ENCODE measurements at places on chromosomes 2 and 18.

GRCh38 chr2:46010925-46011490, 286.2 kb upstream of the EPAS1 start:
- DNase-seq = peak; percentile 39

DNA sequence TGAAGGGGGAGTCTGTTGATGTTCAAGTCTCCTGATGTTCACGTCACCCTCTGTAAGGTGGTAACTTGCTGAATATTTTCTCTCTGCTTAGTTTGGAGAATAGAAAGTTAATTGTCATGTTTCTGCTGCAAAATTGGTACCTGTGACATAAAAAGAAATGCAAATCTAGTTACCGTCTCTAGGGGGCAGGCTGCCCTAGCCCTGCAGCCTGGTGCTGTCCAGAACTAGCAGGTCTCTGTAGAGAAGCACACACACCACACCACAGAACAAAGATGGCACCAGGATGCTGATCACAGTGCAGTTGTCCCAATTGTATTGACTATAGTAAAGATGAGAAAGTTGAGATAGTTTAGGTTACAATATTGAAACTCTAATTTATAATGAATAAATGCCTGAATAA, 47.0 kb downstream of the SLC9A4 start:
- peak; percentile 16 for DNase-seq

DNA sequence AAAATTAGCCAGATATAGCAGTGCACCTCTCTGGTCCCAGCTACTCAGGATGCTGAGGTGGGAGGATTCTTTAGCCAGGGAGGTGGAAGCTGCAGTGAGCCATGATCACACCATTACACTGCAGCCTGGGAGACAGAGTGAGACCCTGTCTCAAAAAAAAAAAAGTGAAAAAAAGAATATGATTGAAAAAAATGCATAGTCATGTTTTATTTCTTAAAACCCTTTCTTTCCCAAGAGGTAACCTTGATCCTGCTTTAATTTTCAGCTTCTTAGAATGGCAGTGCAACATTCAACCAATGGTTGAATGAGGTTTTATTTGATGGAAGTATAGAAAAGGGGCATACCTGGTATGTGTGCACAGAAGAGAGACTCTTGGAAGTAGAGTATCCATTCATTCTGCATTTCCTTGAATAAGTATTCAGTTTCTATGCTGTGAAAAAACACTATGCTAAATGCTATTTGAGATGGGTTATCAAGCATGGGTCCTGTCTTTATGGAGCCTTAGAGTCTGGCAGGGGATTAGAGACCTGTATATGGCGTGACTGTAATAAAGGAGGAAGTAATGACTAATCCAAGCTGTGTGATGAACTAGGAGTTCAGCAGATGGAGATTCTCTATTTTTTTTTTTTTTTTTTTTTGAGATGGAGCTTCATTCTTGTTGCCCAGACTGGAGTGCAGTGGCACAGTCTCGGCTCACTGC, 146.3 kb downstream of the WDSUB1 start:
- no peak for DNase-seq

DNA sequence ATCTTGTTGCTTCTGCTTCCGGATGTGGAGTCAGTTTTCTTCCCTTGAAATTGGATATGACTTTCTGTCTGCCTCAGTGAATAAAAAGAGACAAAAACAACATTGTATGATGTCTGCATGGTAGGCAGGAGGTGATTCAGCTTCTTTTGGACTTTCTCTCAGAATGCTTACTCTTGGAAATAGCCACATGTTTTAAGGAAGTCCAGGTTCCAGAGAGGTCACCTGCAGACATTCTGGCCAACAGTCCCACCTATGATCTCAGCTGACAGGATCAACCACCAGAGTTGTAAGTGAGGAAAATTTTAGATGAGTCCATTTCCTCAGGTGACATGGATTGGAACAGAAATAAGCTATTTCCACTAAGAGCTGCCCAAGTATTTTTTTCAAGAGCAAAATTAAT, 508.7 kb upstream of the FAM98A start:
- DNase-seq = no peak

DNA sequence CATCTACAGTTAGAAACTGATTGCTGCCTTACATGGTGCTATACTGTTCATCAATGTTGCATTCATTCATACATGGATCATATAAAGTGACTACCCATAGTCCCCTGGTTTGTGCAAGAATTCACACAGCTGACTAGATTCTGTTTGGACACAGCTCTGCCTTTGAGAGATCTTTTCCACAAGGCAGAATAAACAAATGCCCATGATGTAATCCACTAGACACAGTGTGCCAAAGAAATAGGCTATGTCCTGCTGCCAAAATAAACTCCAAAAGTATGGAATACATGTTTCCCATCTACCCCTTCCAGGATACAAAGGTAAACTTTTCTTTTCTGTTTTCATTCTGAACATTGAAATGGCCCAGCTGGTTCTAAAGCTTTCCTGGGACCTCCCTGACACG, 269.4 kb upstream of the CHAC2 start:
- no peak for DNase-seq

DNA sequence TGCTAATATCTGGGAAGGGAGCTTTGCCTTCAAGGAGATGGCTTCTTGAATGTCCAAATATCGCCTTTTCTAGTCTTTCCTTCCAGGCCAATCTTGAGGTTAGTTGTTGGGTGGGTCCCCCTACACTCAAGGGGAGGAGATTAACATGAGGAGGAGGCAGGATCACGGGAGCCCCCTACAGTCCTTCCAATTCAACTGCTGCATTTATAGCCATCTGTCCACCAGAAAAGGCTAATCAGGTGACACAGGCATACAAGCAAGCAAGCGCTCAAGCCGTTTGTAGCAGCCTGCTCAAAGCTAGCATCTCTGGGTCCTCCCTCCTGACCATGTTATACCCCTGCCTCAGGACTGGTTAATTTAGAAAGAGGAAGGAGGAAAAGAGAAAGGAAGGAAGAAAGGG, 87.6 kb downstream of the MRPS9 start:
- no peak for DNase-seq

DNA sequence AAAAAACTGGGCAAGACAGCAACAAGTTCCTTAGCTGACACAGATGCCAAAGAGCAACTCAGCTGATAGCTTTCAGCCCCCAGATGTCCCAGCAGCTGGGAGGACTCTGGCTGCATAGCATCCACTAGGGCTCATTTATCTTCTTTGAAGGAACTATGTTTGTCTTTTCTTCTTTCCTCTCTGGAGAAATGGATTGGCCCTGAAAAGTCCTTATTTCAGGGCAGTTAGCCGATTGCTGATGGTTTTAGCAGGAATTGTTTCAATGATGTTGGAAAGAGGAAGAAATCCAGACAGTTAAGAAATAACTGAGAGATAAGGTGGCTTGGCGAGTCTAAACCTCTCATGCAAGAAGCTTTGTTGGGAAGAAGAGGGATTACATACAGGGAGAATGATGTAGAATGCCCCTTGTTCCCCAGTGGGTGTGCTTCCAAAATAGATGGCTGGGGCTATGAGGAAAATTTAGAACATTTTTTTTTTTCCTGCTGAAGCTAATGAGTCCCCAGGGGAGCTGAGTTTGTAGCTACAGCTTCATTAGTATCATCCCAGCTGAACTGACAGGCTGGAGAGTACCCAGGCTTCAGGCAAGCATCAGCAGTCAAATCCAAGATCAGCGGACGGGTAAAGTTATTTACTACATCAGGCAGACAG, 33.6 kb upstream of the SERPINE2 start:
- no peak for DNase-seq

DNA sequence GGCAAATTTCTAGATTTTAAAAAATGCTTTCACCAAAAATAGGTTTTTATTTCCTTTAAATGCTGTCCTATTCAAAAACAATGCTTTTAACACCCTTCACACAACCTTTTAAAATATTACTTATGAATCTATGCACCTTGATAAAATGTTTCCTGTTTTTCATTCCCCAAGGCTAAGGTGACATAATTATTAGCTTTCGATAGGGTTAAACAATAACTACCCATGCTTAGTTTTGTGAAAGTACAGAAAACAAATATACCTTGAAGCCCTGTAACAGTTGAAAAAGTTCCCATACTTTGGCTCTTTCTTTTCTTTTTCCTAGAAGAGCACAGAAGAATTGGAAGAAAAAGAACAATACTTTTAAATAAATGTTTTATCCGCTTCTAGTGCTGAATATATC, 54.9 kb upstream of the ITPRID2 start:
- no peak for DNase-seq

- no peak for DNase-seq
Measured at GRCh38 chr18:76255070-76255683, 239.9 kb downstream of the ZNF516 start.

DNA sequence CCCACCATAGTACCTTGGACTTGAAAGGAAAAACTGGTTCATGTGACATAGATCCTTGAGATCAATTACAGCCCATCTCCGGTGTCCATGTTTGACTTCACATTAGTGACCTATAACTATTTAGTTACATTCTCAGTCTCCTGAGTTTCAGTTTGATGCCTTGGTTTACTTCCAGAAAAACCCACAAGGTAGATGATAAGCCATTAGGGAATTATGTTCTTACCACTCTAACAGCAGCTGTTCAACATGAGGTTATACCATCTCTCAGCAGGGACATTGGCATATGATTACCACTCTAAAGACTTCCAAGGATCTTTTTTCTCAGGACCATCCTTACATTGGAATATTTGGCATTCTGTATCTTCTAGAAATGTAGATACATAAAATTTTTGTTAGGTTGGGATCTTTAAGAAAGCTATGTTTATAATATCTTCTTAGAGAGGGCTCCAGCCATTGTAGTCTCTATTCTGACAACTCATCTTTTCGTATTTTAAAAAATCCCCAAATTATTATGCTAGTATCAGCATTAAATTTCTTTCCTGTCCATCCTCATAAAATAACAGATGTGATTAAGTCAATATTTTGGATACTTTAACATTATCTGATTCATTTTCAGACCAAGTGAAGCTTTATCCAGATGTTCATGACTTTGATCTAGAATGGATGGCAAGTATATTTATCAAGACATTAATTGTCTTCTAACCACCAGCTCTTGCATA, 258.9 kb downstream of the RDH14 start:
- DNase-seq = no peak

DNA sequence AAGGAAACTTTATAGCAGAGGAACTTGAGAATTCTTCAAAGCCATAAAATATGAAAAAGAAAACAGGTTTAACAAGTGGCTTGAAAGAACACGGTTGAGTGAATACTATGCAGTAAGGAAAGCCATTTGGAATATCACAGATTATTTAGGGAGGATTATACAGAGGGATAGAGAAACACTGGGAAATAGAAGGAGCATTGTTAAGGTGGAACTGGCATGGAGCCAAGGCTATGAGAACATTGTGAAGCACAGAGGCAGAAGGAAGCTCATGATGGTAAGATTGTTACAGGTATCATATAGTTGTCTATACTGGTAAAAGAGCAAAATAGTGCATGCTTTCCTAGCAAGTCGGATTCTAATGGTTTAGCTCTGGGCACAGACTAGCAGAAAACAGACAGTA, 87.1 kb downstream of the SS18 start:
- no peak for DNase-seq

- no peak for DNase-seq
Measured at GRCh38 chr18:51582551-51582950, 385.1 kb upstream of the MEX3C start.

GRCh38 chr2:11011359-11011758, 99.6 kb downstream of the KCNF1 start:
- no peak for DNase-seq

DNA sequence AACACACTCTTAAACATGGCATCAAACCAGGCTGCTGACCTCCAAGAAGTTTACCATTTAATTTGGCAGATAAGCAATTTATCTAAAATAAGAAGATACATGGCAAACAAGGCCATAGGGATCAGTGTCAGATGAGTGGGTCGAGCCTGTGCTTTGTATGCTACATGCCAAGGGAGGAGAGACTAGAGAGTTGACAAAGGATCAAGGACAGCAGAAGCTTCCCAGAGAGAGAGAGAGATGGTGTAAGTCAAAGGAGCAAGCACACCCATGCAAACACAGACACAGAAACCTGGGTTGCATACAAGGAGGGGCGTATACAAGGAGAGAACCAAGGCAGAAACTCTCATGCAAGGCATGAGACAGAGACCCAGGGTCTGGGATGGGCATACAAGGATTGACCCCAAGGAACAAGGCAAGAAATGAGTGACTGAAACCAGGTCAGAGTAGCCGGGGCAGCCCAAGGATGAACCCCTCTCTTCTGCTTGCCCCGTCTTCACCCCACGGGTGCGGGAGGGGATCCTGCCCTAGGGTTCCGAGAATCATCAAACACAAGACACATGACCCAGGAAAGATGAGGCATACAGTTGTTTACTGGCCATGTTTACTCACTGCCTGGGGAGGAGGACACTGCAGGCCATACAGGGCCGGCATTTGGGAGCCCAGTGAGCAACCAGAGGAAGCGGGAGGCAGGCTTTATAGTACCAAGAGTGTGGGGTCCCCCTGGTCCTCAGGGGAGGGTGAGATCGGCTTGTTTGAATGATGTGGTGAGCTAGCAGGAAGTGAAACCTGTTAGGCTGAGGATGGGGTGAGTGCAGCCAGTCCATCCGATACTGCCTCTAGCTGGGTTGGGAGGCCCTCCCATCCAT, 529.2 kb upstream of the ID2 start:
- DNase-seq = no peak

DNA sequence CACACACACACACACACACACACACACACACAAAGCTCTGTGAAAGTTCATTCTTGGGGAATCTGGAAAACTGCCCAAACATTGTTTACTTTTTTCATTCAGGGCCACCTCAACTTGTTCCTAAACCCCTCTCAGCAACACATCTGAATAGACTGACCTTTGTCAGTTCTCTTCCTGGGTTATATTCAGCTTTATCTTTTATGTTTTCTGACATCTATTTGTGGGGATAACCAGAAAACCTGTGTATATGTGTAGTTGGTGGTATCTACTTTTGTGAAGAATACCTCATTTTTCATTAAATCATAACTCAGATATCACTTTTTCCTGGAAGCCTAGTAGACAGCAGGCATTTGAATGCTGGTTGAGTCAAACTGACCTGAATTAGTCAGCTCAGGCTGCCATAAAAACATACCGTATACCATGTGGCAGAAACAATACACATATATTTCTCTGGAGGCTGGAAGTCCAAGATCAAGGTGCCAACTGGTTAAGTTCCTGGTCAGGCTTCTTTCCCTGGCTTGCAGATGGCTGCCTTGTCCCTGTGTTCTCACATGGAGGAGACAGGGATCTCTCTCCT, 11.0 kb upstream of the RNF144A start:
- no peak for DNase-seq

DNA sequence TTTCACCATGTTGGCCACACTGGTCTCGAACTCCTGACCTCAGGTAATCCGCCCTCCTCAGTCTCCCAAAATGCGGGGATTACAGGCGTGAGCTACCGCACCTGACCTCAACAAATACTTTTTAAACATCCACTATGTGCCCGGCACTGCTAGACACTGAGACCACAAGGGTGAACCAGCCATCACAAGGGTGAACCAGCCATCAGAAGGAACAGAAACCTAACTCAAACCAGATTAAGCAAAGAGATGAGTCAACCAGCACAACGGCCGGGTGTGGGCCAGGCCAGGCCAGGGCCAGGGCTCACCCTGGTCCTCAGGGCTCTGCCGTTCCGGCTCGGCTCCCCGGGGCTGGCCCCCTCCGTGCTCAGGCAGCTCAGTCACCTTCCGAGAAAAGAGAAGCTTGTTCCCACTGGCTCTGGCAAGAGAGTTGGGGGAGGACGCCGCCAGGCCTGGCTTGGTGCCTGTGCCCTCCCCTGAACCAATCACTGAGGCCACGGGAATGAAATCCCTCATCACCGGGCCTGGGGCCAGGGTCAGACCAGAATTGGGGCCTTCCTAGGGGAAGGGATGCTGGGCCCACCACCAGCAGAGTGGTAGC, 4.4 kb downstream of the TEX44 start:
- DNase-seq = no peak

Measured in CD4-positive, alpha-beta T cell treated with Interleukin-12 subunit alpha and Interleukin-12 subunit beta, for 1 hour (primary cell).